ENCODE measurements at places on chromosomes 1 and 21. TPM values are rescaled to one million over a fixed set of nuclear protein-coding genes. Genes with fewer than 3 reads are reported as not detected.
A peak's percentile ranks its signal among the peaks of the same experiment; 100 is the strongest.

DNA sequence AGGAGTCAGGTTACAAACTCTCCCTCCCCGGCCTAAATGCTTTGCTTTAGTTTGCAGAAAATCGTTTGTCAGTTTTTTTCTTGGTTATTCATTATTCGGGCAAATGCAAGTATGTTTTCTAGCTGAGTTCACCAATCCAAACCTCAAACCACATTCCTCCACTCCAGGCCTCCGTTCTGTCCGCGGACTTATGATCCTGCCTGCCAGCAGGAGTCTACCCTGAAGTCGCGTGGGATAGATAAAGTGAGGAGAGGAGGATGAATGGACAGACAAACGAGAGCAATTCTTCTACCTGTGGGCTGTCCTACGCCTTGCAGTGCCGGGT, 1.3 kb downstream of the ADAMTS1 start:
- DNase-seq: no peak

DNA sequence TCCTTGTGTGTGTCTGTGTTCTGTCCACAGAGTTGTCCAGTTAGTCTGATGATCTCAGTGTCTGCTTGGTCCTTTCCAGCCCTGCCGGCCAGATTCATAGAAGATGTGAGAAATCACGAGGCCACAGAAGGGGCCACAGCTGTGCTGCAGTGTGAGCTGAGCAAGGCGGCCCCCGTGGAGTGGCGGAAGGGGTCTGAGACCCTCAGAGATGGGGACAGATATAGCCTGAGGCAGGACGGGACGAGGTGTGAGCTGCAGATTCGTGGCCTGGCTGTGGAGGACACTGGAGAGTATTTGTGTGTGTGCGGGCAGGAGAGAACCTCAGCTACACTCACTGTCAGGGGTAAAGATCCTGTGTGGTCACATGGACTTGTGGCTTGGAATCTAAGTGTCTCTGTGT, 95.8 kb downstream of the OBSCN start:
- DNase-seq: no peak

DNA sequence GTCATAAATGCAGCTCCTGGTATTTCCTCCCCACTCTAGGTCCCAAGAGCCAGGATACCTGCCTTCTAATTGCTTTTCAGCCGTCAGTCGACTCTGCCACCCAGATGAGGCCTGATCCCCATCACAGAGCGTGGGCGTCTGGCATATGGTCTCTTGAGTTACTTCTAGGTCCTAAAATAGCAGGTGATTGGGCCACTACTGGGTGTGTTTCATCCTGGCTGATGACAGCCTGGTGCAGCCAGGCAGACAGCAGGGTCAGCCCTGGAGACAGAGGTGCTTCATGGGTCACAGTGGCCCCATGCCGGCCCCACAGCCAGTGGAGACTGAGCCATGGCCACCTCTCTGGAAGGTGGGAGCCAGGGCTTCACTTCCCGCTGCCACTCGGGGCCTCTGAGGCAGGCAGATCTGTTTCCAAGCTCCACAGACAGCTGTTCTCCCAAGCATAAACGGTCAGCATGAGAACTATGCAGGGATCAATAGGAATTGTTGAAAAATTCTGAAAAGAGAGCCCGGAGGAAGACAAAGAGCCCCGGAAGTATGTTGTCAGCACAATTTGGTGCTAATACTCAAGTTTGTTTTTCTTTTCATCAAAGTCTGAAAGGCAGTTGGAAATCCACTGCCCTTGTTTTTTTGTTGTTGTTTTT, 83.0 kb downstream of the MAN1C1 start:
- peak; percentile 80 for DNase-seq

TTC24 gene
- not detected for total RNA-seq
